Brain (organoid and tissue), 16 donors: ENCODE measurements at places on chromosomes 2 and 18. TPM values are rescaled to one million over a fixed set of nuclear protein-coding genes. Genes with fewer than 3 reads are reported as not detected.

The SERPINB3 gene
- polyA plus RNA-seq, result not detected

The COLEC12 gene
- polyA plus RNA-seq, result 3.9 TPM

The DBI gene
- polyA plus RNA-seq, result 253 TPM

The BCL11A gene
- 22.7 TPM for polyA plus RNA-seq
